ENCODE measurements at places on chromosomes 2 and 18.
A peak's percentile ranks its signal among the peaks of the same experiment; 100 is the strongest.

GRCh38 chr2:30666266-30666874, 140.9 kb downstream of the CAPN13 start:
- DNase-seq = no peak

- DNase-seq = no peak
Measured at GRCh38 chr2:218145124-218145523, 19.3 kb downstream of the CXCR2 start.

- DNase-seq = no peak
Measured at GRCh38 chr2:150125188-150125587, 362.3 kb downstream of the RND3 start.

- DNase-seq = peak; percentile 60
Measured at GRCh38 chr18:76398896-76399612, 96.0 kb downstream of the ZNF516 start.

- no peak for DNase-seq
Measured at GRCh38 chr2:231394211-231395141, 1.0 kb upstream of the B3GNT7 start.

- no peak for DNase-seq
Measured at GRCh38 chr2:118387509-118387908, 299.2 kb downstream of the INSIG2 start.

DNA sequence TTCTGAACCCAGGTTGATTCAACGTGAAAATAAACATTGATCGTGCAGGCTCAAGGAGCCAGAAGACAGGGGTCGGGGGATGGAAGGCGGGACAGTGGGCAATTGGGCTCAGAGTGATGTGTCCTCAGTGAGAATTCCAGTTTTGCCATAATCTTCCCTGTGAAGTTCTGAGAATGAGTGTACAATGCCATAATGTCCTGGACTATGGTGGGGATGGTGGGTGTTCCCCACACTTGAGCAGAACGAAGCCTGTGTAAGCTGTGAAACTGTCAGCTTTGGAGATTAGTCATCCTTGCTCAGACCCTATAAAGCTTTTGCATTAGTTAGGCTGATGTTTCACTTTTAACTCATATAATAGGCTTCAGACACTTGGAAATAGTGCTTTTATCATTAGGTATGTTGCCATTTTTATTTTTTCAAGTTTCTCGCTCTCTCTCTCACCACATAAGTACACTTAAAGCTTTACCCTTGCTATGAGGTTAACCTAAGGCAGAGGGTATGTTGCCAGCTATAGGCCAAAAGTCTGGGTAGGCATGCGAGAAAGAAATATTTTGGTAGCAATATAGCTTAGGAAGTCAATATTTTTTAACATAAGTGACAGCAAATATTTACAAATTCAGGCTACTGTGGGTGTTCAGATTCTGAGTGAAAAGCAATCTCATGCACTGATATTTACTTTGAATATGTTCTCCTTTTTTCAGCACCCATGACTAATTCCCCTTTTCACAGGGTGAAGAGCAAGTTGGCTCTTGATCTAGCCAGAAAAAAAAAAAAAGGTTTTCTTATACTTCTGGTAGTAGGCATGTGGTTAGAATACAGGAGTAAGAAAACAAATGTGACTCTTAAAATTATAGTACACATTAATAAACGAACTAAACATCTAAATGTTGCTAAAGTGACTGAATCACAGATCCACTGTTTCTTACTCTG, 47.2 kb downstream of the CDC42EP3 start:
- DNase-seq = no peak

DNA sequence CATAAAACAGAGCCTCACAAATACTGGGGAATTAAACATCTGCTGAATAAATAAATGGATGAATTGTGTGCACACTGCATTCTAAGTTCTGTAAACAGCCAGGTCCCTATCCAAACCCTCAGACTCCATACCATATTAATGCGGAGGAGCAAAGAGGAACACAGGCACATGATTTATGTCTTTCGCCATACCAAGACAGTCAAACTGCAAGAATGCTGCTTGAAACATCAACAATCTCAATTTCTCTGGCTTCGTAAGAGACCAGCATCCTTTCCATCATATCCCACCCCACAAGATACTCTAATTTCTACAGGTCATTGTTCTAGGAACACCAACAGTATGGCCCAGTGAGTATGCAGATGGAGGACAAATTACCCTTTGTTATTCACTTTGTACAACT, 15.0 kb downstream of the KANSL3 start:
- no peak for DNase-seq

- no peak for DNase-seq
Measured at GRCh38 chr18:74520096-74520833, 14.0 kb upstream of the CNDP1 start.

DNA sequence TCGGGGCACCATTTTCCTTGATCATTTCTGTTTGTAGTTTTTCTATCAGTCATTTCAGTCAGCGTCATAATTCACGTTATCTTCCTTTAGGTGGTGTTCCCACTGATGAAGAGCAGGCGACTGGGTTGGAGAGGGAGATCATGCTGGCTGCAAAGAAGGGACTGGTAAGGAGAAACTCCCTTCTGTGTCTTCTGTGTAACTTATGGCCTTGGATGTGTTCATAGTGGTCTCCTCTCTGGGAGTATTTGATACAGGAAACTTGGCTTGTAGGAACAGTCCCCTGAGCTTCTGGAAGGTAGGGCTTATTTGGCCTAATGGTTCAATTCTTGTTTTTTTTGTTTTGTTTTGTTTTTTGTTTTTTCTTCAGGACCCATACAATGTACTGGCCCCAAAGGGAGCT, 1.1 kb downstream of the COX5B start:
- DNase-seq = no peak

DNA sequence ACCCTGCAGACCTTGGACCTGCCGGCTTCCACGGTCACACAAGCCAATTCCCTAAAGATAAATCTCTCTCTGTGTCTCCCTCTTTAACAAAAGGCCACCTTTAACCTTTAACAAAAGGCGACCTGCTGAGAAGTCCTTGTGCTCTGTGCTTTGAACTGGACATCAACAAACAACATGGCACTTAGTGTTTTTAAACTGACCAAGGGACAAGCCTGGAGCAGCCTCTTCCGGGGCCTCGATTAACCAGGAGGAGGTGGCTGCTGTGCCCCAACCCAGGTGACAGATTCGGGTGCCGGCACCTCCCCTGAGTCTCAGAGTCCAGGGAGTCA, 135.3 kb downstream of the RTP5 start:
- no peak for DNase-seq

DNA sequence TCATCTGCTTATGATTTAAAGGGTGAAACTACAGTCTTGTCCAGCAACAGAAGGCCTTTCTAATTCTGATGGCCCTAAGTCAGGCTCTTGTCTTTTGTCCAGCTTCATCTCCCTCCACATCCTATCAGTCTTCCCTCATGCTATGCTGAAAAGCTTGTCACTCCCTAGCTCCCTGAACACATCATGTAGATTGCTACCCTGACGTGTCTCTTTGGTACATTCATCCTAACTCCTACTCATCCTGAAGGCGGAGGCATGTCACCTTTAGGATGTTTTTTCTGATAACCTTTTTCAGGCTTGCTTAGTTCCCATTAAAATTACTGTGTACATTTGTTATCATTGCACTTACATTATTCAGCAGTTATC, 78.4 kb upstream of the ARL5A start:
- no peak for DNase-seq

DNA sequence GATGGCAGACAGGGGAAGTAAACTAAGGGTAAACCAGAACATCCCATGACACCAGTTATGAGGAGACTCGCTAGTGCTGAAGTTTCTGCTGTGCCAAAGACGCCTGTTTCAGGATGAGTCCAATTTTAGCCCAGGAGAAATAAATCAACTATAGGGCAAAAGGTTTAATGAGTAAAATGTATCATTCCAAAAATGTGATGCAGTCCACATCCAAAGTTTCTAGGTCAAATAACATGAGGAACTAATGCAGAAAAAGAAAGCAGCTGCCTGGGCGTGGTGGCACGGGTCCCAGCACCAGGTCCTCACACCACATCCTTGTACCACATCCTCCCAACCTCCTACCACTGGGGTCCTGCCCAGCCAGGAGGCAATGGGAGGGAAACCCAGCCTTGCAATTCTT, 126.9 kb upstream of the CTAGE1 start:
- no peak for DNase-seq
